ENCODE measurements at places on chromosomes 11 and 22.

DNA sequence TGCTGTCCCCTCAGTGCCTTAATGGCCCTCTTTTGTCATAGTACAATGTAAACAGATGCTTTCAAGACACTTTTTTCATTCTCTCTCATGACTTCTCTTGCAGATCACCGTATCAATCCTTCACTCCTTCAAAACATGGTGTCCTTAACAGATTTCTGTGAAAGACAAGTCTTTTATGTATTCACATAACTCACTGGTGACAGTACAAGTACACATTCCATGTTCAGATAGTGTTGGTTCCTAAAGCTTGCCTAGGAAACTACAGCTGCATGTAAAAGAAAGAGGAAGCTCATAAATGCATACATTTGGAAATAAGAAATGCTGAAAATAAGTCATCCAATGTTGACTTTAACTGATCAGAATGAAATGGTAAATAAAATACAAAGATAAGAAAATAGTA, 5.0 kb upstream of the OR52E6 start:
- no peak for DNase-seq

DNA sequence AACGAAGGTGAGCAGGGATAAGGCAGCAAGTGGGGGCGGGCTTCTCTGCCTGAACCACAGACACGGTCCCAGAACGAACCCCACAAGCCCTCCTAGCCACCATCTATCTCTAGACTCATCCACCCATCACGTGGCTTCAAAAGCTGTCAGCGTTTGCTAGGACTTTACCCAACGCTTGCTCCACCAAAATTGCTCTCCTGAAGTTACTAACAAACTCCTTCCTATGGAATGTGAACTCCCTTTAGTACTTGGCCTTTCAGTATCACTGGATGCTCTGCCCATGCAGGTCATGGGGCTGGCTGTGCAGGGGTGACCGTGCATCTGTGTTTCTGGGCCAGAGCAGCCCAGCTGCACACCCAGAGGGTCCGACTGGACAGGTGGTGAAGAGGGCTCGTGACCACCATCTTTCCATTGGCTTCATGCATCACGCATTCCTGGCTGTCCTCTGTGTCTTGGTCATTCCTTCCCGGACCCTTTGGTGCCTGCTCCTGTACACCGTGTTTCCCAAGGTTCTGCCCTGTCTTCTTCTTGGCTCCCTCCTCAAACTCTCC, 85.1 kb downstream of the MYO7A start:
- DNase-seq: no peak

- no peak for DNase-seq
These were observed 16.9 kb downstream of the DUSP8 start for GRCh38 chr11:1554981-1555712.

- no peak for DNase-seq
These were observed 563.4 kb upstream of the CCDC179 start for GRCh38 chr11:23423656-23424055.

- no peak for DNase-seq
These were observed 397.4 kb downstream of the SOX6 start for GRCh38 chr11:15958910-15959309.

DNA sequence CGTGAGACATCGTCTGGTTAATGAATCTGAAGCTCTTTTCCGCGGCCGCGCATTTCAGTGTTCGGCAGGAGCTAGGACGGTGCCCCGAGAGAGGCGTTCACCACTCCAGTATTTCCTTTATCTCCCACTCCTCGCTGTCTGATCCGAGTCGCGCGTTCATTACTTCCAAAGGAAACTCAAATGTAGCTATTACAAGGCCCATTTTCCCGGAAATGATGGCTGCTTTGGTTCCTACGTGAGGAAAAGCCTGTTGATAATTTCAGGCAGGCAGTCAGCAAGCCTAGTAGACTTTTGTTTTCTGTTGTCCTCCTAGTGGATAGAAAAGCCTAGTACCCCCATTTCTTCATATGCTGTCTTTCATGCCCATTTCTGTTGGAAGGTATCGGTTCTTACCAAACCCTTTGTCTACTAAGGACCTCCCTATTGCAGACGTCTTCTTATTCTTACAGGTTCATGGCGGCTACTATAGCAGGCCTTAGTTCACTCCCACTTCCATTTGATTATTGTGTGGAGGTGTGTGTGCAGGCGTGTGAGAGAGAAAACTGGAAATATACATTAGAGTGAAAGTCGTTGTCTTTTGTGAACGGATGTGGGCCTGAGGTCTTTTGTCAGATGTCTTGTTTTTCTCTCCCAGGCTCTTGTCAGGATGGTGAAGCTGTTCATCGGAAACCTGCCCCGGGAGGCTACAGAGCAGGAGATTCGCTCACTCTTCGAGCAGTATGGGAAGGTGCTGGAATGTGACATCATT, 737 bp downstream of the RBM4 start:
- peak; percentile 80 for DNase-seq

- DNase-seq: no peak
These were observed 9.5 kb downstream of the GNB1L start for GRCh38 chr22:19845054-19845722.

- DNase-seq: peak; percentile 87
These were observed 31.4 kb downstream of the PISD start for GRCh38 chr22:31630331-31631329.

Data from eye (tissue), 1 donor.